ENCODE measurements at places on chromosomes 13 and 19.

GRCh38 chr19:49690656-49691242, at the start of gene CPT1C:
CPT1C (plus strand) TSS chr19:49691116; CDS start chr19:49692253, 1,137 bp downstream.
- peak within 1 kb of the TSS; percentile 80 for H3K4me3 ChIP-seq
- H3K27ac ChIP-seq, result peak within 1 kb of the TSS; percentile 90
- peaks cover 6% of the 10 kb centered on the region for H3K36me3 ChIP-seq
- H3K4me1 ChIP-seq, result peaks cover 11% of the 10 kb centered on the region

DNA sequence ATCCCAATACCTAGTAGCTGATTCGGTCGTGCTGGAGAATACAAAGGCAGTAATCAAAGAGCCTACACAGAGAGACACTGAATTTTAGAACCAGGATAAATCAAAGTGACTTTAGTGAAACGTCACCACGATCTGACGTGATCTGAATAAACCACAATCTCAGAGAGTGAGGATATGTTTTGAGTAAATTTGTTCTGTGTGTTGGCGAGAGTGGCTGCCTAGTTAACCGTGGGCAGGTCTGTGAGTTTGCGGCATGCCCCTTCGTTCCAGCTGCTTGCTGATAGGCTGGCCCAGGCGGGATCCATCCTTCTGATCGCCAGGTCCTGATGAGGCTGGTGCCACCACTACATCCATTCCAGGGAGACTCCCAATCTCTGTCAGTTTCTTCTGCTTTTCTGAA, 40.4 kb downstream of the LRCH1 start:
- DNase-seq, result no peak
- H3K27me3 ChIP-seq, result no peaks in the 10 kb centered on the region
- no peaks in the 10 kb centered on the region for H3K36me3 ChIP-seq
- H3K4me3 ChIP-seq, result no peak overlapping the region

- H3K4me1 ChIP-seq, result peaks cover 11% of the 10 kb centered on the region
- DNase-seq, result peak; percentile 96
- H3K4me3 ChIP-seq, result peak within 1 kb of the TSS; percentile 96
- peaks cover 1% of the 10 kb centered on the region for H3K36me3 ChIP-seq
- H3K27ac ChIP-seq, result peak within 1 kb of the TSS; percentile 99
Measured at GRCh38 chr19:13794757-13795589, at the start of gene ZSWIM4. ZSWIM4 (plus strand) TSS chr19:13795443; CDS start chr19:13795649, 206 bp downstream.

DNA sequence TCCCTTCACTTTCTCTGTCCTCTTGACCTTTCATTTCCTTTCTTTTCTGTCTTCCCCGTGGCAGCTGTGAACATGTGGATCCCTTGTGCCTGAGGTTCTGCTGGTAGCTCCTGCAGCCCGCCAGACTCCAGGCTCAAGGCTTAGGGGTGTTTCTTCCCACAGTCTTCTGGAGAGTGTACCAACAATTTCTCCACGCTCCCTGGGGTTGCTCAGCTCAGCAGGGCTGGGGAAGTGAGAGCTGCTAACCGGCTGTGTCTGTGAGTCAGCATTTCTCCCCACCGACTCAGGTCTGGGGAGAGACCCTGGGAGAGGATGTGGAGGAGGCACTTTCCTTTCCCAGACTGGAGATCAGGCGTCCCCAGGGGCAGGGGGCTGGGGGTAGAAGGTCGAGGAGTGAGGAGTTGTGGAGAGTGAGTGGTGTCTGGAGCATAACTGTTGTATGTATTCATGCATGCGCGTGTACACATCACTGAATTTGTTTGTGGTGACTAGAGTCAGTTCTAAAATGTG, 193.6 kb downstream of the KCNRG start:
- peaks cover 4% of the 10 kb centered on the region for H3K4me1 ChIP-seq
- no peak overlapping the region for H3K4me3 ChIP-seq
- no peaks in the 10 kb centered on the region for H3K27me3 ChIP-seq
- H3K27ac ChIP-seq, result peak overlapping the region; percentile 83
- H3K36me3 ChIP-seq, result peaks cover 3% of the 10 kb centered on the region

DNA sequence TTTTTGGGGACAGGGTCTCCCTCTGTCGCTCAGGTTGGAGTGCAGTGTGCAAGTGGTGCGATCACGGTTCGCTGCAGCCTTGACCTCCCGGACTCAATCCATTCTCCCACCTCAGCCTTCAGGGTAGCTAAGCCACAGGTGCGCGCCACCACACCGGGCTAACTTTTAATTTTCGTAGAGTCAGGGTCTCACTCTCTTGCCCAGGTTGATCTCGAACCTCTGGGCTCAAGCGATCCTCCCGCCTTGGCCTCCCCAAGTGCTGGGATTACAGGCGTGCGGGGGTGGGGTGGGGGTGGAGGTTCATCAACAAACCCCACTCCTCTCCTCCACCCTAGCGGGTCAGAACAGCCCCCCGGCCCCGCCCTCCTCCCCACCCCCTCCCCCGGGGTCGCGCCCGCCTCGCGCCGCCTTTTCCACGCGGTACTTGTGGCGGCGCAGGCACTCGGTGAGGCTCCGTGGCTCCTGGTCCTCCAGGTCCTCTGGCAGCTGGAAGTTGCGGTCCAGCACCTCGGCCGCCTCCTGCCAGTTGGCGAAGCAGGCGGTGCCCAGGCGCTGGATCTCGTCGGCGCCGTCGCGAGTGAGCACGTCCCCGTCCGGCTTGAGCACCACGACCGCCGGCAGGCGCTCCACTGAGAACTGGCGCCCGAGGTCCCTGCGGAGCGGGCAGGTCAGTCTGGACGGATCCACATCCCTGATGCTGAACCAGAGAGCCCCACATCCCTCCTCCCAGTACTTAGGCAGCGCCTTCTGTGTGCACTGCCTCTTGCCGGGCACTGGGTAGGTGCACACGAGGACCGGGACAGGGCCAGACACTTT, 5.2 kb downstream of the NXNL1 start:
- H3K27me3 ChIP-seq, result peaks cover 42% of the 10 kb centered on the region
- no peaks in the 10 kb centered on the region for H3K36me3 ChIP-seq
- no peak overlapping the region for H3K27ac ChIP-seq
- no peak overlapping the region for H3K4me3 ChIP-seq

- DNase-seq, result no peak
- H3K4me1 ChIP-seq, result peaks cover 5% of the 10 kb centered on the region
- H3K4me3 ChIP-seq, result no peak overlapping the region
Measured at GRCh38 chr19:33399745-33400681, 26.5 kb downstream of the CEBPG start.

- no peaks in the 10 kb centered on the region for H3K27me3 ChIP-seq
- no peak for DNase-seq
- peaks cover 13% of the 10 kb centered on the region for H3K4me1 ChIP-seq
- no peak overlapping the region for H3K4me3 ChIP-seq
Measured at GRCh38 chr13:38570706-38571105, 116.2 kb upstream of the FREM2 start.

DNA sequence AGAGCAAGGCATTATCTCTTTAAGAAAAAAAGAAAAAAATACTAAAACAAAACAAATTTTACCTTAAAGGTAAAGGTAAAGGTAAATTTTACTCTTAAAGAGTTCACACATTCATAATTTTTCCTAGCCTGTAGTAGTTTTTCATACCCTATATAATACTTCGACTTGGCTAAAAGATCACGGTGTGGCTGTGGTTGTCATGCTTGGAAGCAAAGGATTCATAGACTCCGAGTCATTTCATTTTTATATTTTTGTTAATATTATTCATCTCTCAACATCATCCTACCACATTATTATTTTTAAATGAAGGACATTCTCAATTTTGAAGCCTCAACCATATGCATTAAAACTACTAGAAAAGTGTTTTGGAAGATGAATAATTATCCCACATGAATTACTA, 52.7 kb downstream of the PIBF1 start:
- H3K36me3 ChIP-seq, result peaks cover 44% of the 10 kb centered on the region
- no peak overlapping the region for H3K4me3 ChIP-seq
- no peak for DNase-seq
- H3K4me1 ChIP-seq, result peaks cover 5% of the 10 kb centered on the region
- no peaks in the 10 kb centered on the region for H3K27me3 ChIP-seq

GRCh38 chr19:7636691-7637373, at the start of gene STXBP2:
STXBP2 (plus strand) TSS chr19:7637110; CDS start chr19:7637150, 40 bp downstream.
- H3K27me3 ChIP-seq, result peaks cover 14% of the 10 kb centered on the region
- peaks cover 5% of the 10 kb centered on the region for H3K36me3 ChIP-seq
- DNase-seq, result peak; percentile 85
- peak within 1 kb of the TSS; percentile 76 for H3K4me3 ChIP-seq

DNA sequence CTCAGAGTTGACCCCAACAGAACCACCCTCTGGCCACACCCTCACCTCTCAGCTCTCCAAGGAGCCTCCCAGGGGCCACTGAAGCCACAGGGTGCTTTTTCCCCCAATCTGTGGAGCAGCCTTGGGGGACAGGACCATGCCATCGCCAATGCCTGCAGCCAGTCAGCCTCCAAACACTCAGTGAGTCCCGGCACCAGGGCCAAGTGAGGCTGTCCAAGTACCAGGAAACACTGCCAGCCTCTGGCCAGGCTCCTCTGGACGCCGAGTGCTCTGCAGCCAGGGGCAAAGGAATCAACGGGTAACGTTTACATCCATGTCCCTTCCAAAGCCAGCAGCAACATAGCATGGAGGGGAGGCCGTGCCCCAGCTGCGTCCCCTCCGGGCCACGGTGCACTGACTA, 9.5 kb upstream of the COMP start:
- H3K27me3 ChIP-seq, result no peaks in the 10 kb centered on the region
- H3K27ac ChIP-seq, result no peak overlapping the region
- no peak for DNase-seq
- peaks cover 7% of the 10 kb centered on the region for H3K4me1 ChIP-seq
- H3K4me3 ChIP-seq, result no peak overlapping the region

GRCh38 chr13:49464085-49464484, 20.0 kb downstream of the SETDB2 start:
- no peak for DNase-seq
- no peak overlapping the region for H3K4me3 ChIP-seq
- peaks cover 6% of the 10 kb centered on the region for H3K4me1 ChIP-seq
- H3K27ac ChIP-seq, result no peak overlapping the region

DNA sequence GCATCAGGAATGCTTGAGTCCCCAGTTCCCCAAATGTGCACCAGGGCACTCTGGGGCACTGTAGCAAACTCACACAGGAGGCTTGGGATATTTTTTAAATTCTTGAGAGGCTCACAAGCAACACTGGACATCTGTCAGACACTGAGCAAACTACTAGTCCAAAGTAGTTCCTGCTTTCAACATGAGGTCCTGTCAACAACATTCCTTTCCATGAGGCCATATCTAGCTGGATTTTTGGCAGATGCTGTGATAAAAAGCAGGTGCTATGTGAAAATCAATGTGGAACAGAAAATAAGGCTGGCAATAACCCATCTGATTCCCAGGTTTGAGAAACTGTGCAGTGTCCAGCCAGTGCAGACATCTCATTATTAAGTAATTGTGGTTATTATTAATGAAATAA, 50.5 kb downstream of the STARD13 start:
- no peak for DNase-seq
- H3K4me1 ChIP-seq, result no peaks in the 10 kb centered on the region
- no peaks in the 10 kb centered on the region for H3K27me3 ChIP-seq
- no peak overlapping the region for H3K4me3 ChIP-seq

GRCh38 chr13:28755546-28755870, 36.7 kb upstream of the SLC46A3 start:
- H3K4me1 ChIP-seq, result peaks cover 5% of the 10 kb centered on the region
- no peaks in the 10 kb centered on the region for H3K27me3 ChIP-seq
- H3K4me3 ChIP-seq, result no peak overlapping the region
- no peak overlapping the region for H3K27ac ChIP-seq
- DNase-seq, result no peak

- no peak overlapping the region for H3K27ac ChIP-seq
- H3K27me3 ChIP-seq, result peaks cover 54% of the 10 kb centered on the region
- H3K4me3 ChIP-seq, result no peak overlapping the region
- no peaks in the 10 kb centered on the region for H3K36me3 ChIP-seq
- no peak for DNase-seq
Measured at GRCh38 chr19:18225355-18225701, 910 bp downstream of the PDE4C start.

DNA sequence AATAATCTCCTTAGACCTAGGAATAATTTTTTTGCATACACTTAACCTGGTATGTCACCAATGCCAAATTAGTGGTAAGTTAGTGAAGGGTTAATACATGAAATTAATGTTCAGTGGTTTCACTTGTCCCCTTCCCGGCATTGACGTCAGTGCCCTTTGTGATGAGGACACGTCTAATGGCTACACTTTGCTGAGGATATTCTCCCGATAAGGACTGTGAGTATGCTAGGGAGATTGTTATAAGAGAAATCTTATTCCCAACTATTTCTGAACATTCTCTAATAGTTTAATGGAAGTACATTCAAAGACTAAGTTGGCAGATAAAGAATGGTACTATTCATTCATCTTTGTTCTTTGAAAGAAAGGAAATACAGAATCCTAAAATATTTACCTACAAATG, 102.4 kb downstream of the TNFRSF19 start:
- peaks cover 16% of the 10 kb centered on the region for H3K36me3 ChIP-seq
- DNase-seq, result no peak
- no peak overlapping the region for H3K4me3 ChIP-seq
- peaks cover 9% of the 10 kb centered on the region for H3K4me1 ChIP-seq
- no peaks in the 10 kb centered on the region for H3K27me3 ChIP-seq
- no peak overlapping the region for H3K27ac ChIP-seq

DNA sequence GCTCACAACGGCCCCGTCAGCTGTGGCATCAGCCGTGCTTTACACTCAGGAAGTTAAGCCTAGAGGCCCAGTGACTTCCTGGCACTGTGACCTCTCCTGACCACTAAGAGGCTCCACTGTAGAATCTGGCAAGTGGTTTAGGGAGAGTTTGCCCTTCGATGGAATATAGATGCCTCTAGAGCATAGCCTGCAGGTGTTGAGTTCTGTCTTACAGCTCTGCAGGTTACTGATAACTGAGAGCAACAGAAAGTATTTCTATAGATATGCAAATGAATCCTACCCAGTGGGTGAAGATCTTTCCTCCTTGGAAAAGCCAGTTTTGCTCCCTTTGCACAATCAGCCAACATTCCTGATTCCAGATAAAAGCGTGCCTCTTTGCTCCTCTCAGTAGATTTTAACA, 35.8 kb downstream of the ATP12A start:
- H3K36me3 ChIP-seq, result no peaks in the 10 kb centered on the region
- no peak overlapping the region for H3K27ac ChIP-seq
- H3K4me3 ChIP-seq, result no peak overlapping the region
- peaks cover 26% of the 10 kb centered on the region for H3K27me3 ChIP-seq
- no peak for DNase-seq

DNA sequence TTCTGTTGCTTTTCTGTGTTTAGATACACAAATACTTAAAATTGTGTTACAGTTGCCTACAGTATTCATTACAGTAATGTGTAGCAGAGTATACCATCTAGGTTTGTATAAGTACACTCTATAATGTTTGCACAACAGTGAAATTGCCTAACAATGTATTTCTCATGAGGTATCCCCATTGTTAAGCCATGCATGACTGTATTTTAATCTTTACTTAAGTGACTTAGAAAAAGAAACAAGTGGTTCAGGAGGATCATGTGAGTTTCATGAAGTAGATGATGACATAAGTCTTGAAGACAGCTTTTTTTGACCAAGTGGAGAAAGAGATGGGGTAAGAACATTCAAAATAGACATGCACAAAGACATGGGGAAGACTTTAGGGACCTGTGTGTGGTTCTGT, 8.4 kb upstream of the KCTD4 start:
- no peak overlapping the region for H3K27ac ChIP-seq
- H3K4me3 ChIP-seq, result no peak overlapping the region
- no peaks in the 10 kb centered on the region for H3K27me3 ChIP-seq
- peaks cover 9% of the 10 kb centered on the region for H3K36me3 ChIP-seq
- DNase-seq, result no peak

- H3K36me3 ChIP-seq, result no peaks in the 10 kb centered on the region
- no peaks in the 10 kb centered on the region for H3K4me1 ChIP-seq
- H3K4me3 ChIP-seq, result no peak overlapping the region
- H3K27me3 ChIP-seq, result no peaks in the 10 kb centered on the region
Measured at GRCh38 chr13:37212826-37213225, 107.4 kb upstream of the CSNK1A1L start.
